ENCODE measurements at places on chromosomes 3 and 15. TPM values are rescaled to one million over a fixed set of nuclear protein-coding genes. Genes with fewer than 3 reads are reported as not detected.

TMEM62 gene
- total RNA-seq, result 12.8 TPM

ALDH1A2 gene
- not detected for total RNA-seq

ANKRD63 gene
- total RNA-seq, result not detected

SLC12A1 gene
- total RNA-seq, result not detected
